ENCODE measurements at places on chromosomes 16 and 17. TPM values are rescaled to one million over a fixed set of nuclear protein-coding genes. Genes with fewer than 3 reads are reported as not detected.

SOST gene
- not detected for polyA plus RNA-seq

FAM20A gene
- 11.0 TPM for polyA plus RNA-seq

BOLA2 gene
- polyA plus RNA-seq: 7.2 TPM

WFIKKN1 gene
- polyA plus RNA-seq: not detected

All from GM23248 (cell line).